Fibroblast of gingiva (primary cell): ENCODE measurements at places on chromosomes 7 and 10.

DNA sequence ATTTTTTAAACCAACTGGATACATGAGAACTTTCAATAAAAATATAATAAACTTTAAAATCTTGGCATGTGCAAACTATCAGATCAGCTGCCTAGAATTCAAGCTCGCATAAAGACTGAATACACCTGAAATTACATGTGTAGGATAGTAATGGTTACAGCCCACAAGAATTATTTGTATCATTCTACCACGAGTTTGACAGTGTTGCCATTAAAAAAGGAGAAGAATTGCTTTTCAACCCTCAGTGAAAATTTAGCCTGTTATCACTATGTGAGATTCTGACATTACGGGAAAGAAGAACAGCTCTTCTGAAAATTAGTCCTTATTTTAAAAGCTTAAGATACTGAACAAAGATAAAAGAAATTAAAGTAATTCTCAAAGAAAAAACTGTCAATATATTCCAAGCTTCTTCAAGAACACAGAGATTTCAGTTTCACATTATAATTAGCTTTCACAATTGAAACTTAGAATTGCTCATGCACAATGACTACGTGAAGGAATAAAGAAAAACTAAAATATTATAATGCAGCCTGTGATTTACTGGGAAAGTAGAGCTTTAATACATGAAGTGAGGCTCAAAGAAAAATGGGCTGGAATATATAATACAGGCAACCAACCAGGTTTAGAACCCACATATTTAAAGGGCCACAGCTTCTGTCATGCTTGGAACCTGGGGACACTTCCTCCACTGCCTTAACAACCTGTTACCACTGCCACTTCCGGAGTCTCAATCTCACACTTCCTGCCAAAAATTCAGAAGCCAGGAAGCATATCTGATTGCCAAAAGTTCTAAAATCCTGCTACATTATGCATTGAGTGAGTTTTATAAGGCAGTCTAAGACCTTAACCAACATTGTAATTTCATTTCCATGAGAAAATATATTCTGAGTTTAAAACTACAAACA, 23.2 kb downstream of the TPK1 start:
- DNase-seq = no peak

- DNase-seq = no peak
Measured at GRCh38 chr7:105677817-105678573, 96.7 kb upstream of the EFCAB10 start.

GRCh38 chr7:90005836-90006235, 148.4 kb upstream of the STEAP1 start:
- DNase-seq = no peak

DNA sequence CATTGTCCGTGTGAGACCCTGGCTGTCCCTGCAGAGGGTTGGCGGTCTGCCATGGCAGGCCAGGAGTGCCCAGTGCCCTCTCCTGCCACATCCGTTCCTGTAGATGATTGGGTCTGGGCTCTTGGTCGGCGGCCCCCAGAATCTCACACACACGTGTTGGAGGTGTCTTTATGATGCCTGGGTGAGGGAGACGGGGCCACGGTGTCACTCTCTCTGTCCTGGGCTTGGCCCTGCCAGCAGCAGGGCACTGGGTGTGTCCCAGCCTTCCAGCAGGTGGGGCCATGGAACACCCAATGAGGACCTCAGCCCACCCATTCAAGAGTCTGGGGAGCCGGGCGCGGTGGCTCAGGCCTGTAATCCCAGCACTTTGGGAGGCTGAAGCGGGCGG, 30.2 kb downstream of the UNC5B start:
- no peak for DNase-seq

DNA sequence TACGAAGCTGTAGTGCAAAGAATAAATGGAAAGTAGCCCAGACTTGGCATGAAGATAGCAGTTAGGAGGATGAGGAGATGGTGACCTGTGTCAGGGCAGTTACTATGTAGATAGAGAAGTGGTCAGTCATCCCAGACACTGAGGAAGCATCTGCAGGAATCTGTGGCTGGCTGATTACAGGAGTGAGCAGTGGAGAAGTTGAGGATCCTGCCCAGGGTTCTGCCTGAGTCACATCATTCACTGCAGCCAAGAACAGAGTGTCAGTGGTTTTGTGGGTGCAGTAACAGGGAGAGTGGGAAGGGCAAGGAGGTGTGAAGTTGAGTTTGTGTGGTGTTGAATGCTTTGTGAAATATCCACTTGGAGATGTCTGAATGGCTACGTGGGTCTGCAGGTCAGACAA, 676.4 kb upstream of the NRP1 start:
- no peak for DNase-seq

DNA sequence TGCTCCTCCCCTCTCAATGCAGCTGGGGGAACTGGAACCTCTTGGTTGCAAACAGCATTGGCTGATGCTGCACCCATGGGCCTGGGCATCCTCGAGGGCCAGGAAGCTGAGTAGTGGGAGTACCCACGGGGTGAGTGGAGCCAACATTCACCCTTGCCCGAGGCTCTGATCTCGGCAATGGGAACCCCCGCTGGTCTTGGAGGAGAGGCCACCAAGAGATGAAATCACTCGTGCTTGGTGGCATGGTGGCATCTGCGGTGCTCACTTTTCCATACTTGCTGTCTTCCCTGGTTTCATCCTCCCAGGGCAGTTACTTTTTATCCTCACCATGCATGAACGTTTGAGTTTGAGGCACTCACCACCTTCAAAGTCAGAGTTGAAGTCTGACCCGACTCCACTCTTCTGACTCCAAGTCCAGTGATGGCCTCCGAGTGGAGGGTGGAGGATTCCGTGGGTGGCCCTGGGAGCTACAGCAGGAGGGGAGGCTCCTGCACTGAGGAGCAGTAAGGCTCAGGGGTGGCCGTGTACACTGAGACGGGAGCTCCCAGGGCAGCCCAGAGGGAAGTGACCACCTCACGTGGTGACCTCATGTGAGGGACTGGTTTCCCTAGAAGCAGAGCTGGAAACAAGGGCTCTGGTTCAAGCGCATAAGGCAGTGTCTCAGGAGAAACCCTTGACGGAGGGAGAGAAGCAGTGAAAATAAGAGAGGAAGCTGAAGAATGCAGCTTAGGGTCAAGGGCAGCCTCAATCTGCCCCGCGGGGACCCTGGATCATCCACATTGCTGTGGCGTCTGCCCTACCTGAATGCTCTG, 349.1 kb downstream of the TCERG1L start:
- no peak for DNase-seq

DNA sequence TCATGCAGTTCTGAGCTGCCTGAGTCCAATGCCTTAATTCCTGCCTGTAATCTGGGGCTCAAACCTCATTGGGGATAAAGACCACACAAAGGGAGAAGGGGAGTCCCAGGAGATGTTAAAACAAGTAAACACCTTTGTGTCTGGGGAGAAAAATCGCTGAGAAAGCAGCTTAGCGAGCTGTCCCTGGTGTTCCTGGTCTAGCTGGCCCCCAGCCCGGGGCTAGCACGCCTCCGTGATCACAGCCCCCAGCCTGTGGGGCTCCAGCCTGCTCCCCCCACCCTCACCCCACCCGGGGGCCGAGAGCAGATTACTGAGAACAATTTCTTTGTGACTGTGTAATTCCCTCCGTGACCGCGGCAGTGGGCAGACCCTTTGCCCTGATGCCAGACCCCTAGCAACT, 24.8 kb downstream of the DPCD start:
- DNase-seq = no peak

GRCh38 chr10:6311700-6312330, 109.1 kb downstream of the PFKFB3 start:
- no peak for DNase-seq

GRCh38 chr7:108415821-108416536, 40.3 kb downstream of the NRCAM start:
- peak; percentile 77 for DNase-seq

DNA sequence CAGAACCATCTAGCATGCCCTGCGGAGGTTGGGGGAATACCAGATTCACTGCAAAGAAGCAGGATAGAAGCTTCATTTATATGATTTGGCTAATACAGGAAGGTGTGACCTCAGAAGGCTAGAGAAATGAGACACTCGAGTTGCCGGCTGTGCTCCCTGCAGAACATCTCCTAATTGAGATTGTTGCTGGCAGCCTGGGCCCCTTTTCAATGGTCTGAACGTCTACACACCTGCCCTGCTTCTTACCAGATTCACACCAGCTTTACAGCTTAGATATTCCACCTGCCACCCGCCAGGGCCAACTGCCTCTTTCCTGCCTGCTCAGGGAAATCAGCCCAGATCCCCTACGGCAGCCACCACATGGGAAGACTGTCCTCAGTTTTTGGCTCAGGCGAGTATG, 475.3 kb upstream of the AUTS2 start:
- DNase-seq = no peak

GRCh38 chr10:6045878-6046772, 16.0 kb downstream of the IL2RA start:
- no peak for DNase-seq

DNA sequence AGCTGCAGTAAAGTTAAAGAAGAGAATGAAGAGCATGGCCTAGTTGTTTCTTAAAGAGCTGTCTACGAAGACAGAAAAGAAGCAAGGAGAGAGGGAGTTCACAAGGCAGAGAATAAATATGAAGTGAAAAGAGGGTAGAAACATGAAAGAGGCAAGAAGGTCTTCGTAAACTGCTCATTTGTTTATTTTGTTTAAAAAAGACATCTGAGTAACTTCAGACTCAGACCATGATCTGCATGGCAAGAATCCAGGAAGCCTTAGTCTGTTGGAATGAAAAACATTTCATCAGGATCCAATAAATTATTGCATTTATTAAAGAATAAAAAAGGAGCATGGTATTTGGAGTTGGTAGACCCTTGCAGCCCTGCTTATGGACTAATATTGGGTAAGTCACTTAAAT, 151.1 kb downstream of the SEM1 start:
- no peak for DNase-seq
